ENCODE measurements at places on chromosomes 5 and 9. TPM values are rescaled to one million over a fixed set of nuclear protein-coding genes. Genes with fewer than 3 reads are reported as not detected.

DNA sequence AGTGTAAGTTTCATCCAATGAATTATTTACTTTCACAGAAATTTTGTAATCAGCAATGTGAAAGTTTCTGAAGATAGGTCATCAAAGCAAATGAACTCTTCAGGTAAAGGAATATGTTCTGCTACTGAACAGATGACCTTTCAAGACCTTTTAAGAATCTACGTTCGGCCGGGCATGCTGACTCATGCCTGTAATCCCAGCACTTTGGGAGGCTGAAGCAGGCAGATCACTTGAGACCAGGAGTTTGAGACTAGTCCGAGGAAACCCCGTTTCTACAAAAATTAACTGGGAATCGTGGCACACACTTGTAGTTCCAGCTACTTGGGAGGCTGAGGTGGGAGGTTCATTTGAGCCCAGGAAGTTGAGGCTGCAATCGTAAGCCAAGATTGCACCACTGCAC, 578.4 kb upstream of the COX7C start:
- no peak for DNase-seq

Gene CORO2A
- total RNA-seq: 1.3 TPM

Gene CETN3
- total RNA-seq: 2.8 TPM

DNA sequence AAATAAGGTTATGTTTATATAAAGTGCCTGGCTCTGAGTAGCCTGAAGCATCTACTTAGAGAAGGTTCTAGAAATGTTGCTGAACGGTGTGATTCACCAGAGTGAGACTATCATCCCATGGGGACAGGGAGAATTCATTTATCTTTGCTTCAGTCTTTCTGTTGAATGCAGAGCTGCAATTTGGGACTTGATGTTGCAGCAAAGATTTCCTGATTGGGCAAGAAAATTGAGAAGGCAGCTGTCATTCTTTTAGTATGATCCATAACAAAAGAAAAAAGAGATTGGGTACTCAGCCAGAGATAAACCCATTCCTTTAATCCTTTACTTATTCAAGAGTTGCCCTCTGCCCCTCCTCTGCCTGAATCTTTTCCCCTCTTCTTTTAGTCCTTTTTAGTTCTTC, 456.3 kb upstream of the WWC1 start:
- no peak for DNase-seq

- no peak for DNase-seq
These were observed 3.4 kb downstream of the IL4 start for GRCh38 chr5:132677191-132677590.

DNA sequence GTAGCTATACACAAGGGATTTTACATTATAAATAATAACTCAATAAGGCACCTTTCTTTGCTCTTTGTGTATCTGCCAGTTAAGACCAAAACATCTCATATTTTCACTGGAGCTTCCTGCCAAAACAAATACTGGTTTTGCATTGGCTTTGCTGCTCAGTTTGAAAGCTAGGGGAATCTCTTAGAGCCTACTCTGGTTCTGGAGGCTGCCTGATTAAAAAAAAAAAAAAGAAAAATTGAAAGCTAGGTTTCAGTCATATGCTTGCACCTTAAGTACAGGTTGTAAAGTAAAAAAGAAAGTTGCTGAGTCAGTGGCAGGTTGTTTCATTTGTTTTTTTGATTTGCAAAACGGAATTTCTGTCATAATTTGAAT, 2.3 kb downstream of the DENND4C start:
- no peak for DNase-seq

DNA sequence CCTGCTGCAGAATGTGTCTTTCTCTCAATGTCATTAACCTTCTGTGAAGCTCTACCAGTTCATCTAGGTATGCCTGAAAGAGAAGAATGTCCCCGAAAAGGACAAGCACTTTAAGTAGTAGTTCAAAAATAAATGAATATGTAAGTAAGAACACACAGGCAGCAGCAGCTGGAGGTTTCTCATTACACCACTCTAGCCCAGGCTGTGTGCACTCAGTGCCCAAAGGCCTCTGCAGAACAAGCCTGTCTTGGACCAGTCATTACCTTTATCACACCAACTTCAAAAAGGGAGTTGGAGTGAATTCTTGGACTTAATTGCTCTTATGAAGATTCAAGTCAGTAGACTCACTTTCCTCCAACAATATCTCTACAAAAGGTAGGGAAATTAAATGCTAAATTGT, 268.8 kb downstream of the MLLT3 start:
- no peak for DNase-seq

Gene TXNDC8
- not detected for total RNA-seq

DNA sequence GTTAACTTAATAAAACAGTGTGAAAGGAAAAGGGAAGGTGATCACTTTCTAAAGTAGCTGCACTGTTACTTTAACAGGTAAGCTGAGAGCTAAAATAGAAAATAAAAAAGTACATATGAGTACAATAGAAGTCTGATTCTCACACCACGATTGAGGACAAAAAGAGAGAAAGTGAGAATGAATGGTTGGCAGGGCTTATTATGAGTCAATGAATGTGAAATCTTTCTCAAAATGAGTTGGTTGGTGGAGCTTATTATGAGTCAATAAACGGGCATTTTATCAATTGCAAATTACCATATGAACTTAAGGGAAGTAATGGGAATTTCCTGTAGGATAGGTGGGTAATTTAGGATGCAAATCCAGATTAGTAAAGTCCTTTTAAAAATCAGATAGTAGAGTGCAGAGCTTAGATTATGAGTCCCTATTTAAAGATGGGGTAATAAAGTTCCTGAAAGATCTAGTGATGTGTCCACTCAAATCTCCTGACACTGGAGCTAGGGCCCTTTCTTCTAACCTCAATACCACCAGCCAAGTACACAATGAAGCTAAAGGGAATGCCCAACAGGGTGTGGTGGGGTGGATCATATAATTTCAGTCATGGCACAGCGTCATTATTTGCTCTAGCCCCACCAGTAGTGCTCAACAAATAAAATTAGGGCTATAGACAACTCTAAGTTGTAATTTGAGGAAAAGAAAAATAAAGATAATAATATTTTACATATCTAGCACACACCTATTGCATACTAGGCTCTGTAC, 21.1 kb upstream of the TLR4 start:
- DNase-seq: no peak

DNA sequence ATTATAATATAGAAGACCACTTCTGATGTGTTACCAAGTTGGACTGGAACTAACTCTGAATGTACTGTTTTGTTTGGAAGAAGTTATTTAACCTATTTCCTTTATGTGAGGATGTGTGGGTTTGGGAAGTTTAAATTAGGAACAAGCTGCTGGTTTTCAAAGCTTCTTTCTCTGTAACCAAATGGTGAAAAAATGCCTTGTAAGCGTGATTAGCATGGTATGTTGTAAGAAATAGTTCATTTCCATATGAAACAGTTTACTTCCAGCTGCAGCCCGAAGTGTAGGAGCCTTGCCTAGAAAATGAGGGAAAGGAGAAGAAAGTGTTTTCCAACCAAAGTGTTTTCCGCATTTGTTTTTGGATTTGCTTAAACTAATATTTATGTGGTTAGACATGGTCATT, 36.0 kb downstream of the TTC1 start:
- DNase-seq: no peak

GRCh38 chr5:165757791-165758190, 2252.4 kb downstream of the MAT2B start:
- DNase-seq: no peak

Gene LCN12
- total RNA-seq: 5.2 TPM

DNA sequence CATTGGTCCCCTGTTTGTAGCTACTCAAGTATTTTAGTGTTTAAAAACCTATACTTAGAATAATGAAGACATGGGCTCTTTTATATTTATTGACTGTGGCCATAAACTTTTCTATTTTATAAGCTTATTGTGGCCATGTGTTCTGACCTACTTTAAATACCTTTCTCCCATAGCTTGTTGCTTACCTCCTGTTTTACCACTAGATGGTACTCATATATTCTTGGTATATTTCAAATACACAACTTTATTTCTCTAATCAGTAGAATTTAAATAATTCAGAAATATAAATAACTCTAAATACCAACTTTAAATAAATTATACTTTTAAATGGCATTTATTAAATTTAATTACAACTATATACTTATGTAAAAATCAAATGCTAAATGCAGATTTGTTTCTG, 498.0 kb downstream of the PRDM9 start:
- no peak for DNase-seq

GRCh38 chr5:140166911-140167310, 8.1 kb upstream of the CYSTM1 start:
- no peak for DNase-seq

DNA sequence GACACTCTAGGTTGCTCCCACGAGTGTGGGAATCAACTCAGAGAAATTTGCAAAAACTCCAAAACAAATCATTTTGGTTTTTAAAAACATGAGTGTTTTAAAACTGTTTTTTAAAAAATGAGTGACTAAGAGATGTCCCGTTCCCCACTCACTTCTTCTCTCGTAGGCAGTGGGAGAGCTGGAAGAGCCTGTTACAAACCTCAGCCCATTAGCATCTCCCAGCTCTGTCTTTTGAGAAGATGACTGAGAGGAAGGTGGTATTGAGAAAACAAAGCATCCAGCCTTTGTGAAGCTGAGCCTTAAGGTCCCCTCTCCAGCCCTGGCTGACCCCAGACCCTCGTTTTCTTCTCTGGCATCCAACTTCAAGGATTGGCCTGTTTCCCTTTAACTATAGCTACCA, 4.7 kb upstream of the ANKRD33B start:
- DNase-seq: no peak

DNA sequence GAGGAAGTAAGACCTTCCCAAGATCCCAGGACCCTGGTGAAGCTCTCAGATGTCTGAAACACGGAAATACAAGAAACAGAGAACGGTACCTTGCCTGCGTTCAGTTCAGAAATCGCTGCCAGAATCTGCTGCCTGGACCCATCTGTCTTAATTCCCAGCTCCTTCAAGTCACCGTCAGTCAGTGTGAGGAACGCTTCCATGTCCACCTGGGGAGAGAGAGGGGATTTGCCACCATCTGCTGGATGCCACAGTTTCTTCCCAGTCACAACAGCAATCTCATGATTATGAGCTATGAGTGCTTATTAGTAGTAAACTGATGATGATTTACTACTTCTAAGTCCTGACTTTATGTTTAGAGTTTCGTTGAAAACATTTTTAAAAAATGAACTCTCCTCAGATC, 36.7 kb upstream of the GABBR2 start:
- DNase-seq: no peak

Gene DNAJA1
- 60.9 TPM for total RNA-seq

- no peak for DNase-seq
These were observed 57.4 kb upstream of the JAK2 start for GRCh38 chr9:4927701-4928100.

GRCh38 chr5:112973904-112974303, 2.7 kb upstream of the DCP2 start:
- DNase-seq: no peak

DNA sequence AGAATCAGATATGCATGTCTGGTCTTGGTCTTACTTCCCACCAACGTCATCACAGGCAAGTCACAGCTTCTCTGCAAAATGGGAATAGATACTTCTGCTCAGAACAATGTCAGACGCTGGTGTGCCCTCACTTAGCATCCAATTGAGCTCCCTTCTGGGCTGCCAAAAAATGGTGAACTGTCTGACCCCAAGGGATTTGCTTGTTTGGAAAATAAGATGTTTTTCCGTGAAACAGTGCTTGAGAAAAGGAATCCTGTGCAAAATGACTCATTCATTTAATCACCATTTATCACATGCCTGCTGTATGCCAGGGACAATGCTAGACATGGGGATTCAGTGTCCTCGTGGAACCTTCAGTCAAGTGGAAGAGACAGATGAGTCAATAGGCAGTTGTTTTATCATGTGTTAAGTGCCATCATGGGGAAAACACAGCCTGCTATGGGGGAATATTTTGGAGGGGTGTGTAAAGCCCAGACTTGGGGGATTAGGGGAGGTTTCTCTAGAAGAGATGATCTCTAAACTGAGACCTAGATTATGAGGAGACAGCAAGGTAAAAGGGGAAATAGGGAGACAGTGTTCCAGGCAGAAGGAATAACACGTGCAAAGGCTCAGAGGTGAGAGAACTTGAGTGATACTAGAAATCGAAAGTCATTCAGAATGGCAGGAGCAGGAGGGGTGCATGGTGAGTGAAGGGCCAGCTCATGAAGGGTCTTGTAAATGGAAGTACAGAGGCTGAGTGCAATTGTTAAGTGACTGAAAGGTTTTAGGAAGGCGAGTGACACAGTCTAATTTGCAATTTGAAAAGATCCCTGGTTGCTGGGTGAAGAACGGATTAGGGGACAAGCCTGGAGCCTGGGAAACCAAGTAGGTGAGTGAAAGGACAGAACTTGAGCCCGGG, 3.9 kb downstream of the NIPAL4 start:
- DNase-seq: no peak

- no peak for DNase-seq
These were observed 7.9 kb downstream of the GDNF start for GRCh38 chr5:37831821-37832534.

GRCh38 chr5:142977363-142978051, 207.3 kb downstream of the ARHGAP26 start:
- no peak for DNase-seq

GRCh38 chr5:67731886-67732285, 483.7 kb upstream of the PIK3R1 start:
- no peak for DNase-seq

DNA sequence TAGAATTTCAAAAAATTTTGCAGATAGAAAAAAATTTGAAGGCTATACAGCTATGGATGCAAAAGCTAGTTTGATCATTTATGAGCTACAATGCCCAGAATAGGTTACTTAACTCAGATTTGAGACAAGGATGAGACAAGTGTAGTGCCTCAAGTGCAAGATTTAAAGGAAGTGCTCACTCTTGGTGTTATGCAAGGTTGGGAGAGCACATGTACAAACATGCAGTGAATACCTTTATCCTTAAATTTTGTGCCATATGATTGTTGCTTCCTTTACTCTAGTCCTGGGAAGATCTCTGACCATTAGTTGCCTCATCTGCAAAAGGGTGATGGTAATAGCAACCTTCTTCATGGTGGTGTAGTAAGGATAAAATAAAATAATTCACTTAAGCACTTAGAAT, 31.7 kb upstream of the PPP2R2B start:
- DNase-seq: no peak

Gene NR6A1
- 2.8 TPM for total RNA-seq

DNA sequence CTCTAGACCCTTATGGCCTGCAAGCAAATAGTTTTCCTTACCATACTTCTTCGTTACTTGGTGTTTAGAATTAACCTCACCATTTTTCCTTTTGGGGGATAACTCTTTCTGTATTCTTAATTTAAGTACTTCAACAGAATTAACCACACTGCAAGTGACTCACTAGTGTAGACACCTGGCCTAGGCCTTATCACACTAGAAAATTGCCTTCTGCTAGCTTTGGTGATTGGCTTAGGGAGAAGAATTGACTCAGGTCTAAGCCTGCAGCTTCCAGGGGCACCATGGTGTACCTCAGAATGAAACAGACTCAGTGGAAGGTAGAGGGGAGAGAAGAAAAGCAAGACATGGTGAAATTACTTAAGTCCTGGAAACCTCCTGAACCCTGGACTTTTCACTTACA, 112.8 kb upstream of the HMHB1 start:
- no peak for DNase-seq

GRCh38 chr5:1507961-1508658, 15.7 kb downstream of the LPCAT1 start:
- no peak for DNase-seq

DNA sequence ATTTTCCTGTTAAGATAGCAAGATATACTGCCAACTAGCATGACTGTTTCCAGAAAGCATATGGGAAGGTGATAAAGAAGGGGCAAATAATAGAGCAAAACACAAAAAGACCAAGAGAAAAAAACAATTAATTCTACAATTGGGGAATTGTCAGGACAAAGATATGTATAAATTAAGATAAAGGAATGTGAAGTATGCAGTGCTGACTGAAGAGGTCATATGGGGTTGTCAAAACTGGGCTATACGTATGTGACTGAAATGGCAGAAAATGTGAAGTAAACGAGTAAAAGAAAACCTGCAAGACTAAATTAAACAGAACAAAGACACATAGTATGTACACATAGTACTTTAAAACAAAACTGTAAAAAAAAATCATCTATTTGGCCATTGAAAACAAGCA, 222.3 kb downstream of the ARL15 start:
- no peak for DNase-seq
